ENCODE measurements at places on chromosomes 6 and 20. TPM values are rescaled to one million over a fixed set of nuclear protein-coding genes. Genes with fewer than 3 reads are reported as not detected.

DNA sequence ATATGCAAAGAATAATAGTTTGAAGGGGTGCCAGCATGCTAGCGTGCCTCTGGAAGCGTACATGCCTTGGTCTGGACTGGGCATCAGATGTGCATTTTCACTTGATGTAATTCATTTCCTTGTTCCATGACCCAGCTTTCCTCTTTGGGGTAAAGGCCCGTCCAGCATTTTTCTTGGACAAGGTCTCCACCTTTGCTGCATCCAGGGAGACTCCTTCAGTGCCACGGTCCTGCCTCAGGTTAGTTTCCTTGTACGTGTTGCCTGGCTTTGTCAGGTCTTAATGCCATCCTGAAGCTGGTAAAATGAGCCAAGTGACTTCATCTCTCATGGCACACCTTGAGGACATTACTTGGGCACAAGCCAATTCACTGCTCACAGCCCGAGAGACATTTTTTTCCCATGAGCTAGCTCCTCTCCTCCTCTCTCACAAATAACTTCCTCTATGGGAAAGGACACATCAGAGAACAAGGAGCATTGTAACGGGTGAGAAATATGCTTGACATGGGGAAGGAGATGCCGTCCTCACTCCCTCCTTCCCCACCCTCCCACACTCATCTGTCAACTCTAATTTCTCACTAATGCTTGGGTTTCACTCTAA, 23.9 kb downstream of the EDN1 start:
- no peak overlapping the region for H3K27ac ChIP-seq
- H3K4me1 ChIP-seq, result peaks cover 11% of the 10 kb centered on the region
- H3K4me3 ChIP-seq, result peak overlapping the region; percentile 7
- DNase-seq, result peak; percentile 77

- peak overlapping the region; percentile 80 for H3K27ac ChIP-seq
- H3K27me3 ChIP-seq, result no peaks in the 10 kb centered on the region
- H3K4me3 ChIP-seq, result no peak overlapping the region
- peaks cover 57% of the 10 kb centered on the region for H3K4me1 ChIP-seq
These were observed 142.0 kb upstream of the ZNF217 start for GRCh38 chr20:53735536-53736050.

DNA sequence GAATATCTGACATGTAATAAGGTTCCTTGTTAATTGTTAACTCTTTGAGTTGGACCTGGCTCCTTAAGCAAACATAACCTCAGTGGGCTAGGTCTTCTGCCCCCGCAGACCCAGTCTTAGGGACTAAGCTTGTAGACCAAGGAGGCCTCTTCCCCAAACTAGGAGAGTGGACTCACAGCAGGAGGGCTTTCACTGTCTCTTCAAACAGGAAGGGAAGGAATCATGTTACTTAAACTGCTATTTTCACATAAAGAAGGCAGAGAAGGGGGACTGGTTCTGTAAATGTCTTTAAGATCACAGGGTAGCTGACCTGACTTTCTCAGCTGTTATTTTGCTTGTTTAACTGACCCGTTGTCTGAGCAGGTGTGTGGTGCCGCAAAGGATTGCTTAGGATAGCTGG, 34.9 kb upstream of the PRDM1 start:
- DNase-seq, result no peak
- H3K27me3 ChIP-seq, result no peaks in the 10 kb centered on the region
- no peaks in the 10 kb centered on the region for H3K4me1 ChIP-seq
- no peak overlapping the region for H3K4me3 ChIP-seq

DNA sequence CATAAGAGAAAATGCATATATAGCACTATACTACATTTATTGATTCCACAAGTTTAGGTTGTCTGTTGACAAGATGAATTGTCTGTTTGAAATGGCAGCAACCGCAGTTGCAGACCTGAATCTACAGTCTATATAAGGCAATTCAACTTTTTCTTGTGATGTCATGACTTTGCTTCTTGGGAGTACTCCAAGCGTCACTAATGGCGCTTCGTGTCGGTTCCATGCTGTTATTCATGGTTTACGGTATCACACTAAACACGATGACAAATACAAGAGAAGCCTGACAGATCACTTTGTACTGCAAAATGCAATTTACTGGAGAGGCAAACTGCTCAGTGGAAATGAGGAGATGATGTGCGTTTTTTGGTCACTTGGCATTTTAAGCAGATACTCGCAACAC, 280.3 kb upstream of the TCF21 start:
- no peaks in the 10 kb centered on the region for H3K27me3 ChIP-seq
- peaks cover 20% of the 10 kb centered on the region for H3K4me1 ChIP-seq
- no peak for DNase-seq

- peak; percentile 17 for DNase-seq
- no peak overlapping the region for H3K4me3 ChIP-seq
- H3K36me3 ChIP-seq, result no peaks in the 10 kb centered on the region
- no peaks in the 10 kb centered on the region for H3K27me3 ChIP-seq
- H3K27ac ChIP-seq, result no peak overlapping the region
These were observed 32.5 kb downstream of the SRSF3 start for GRCh38 chr6:36626636-36627035.

The ADGRG6 gene
- 0.36 TPM for total RNA-seq

The CDH22 gene
- total RNA-seq, result not detected
